ENCODE measurements at places on chromosomes 5 and 9. TPM values are rescaled to one million over a fixed set of nuclear protein-coding genes. Genes with fewer than 3 reads are reported as not detected.

DNA sequence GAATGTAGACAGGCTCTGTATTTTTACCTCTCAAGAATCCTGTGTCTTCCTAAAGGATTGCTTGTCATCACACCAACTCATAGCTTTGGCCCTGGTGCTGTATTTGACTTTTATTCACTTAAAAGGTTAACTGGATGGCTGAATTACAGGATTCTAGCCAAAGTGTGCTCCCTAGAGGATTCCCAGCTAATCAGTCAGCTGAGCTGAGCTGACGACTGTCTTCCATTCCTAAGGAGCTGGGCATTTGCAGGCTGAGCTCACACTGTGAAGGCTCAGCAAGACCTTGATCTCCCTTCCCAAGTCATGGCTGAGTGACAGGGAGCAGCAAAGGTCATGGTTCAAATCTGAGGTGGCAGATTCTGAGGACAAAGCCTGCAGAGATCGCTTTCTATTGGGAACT is 59.0 kb upstream of the PALM2AKAP2 start:
- no peak overlapping the region for H3K4me3 ChIP-seq
- H3K27me3 ChIP-seq = no peaks in the 10 kb centered on the region
- no peaks in the 10 kb centered on the region for H3K4me1 ChIP-seq
- H3K36me3 ChIP-seq = no peaks in the 10 kb centered on the region
- no peak for DNase-seq

DNA sequence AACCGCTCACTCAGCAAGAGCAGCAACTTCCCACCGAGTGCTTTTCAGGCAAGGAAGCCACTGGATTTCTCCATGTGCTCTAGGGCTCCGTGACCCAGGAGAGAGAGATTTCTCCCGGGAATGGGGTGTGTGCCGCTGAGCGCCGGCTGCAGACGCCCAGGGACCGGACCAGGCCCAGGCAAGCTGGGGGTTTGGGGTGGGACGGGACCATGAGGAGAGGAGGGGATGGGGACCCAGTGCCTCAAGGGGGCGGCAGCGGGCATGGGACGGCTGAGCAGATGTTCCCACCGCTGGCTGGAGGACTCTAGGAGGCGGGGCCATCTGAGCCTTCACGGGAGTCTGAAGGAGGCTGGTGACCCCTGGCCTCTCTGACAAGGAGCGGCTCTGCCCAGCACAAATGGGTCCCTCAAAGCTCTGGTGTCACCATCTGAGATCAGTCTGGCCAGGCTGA is 8.5 kb downstream of the LCN9 start:
- no peaks in the 10 kb centered on the region for H3K4me1 ChIP-seq
- peak; percentile 72 for DNase-seq
- no peak overlapping the region for H3K4me3 ChIP-seq
- no peak overlapping the region for H3K27ac ChIP-seq
- H3K27me3 ChIP-seq = no peaks in the 10 kb centered on the region

- peak; percentile 58 for DNase-seq
- H3K27ac ChIP-seq = no peak overlapping the region
- no peaks in the 10 kb centered on the region for H3K36me3 ChIP-seq
- H3K4me3 ChIP-seq = no peak overlapping the region
- no peaks in the 10 kb centered on the region for H3K4me1 ChIP-seq
Measured at GRCh38 chr9:21110708-21111576, 30.7 kb downstream of the IFNW1 start.

DNA sequence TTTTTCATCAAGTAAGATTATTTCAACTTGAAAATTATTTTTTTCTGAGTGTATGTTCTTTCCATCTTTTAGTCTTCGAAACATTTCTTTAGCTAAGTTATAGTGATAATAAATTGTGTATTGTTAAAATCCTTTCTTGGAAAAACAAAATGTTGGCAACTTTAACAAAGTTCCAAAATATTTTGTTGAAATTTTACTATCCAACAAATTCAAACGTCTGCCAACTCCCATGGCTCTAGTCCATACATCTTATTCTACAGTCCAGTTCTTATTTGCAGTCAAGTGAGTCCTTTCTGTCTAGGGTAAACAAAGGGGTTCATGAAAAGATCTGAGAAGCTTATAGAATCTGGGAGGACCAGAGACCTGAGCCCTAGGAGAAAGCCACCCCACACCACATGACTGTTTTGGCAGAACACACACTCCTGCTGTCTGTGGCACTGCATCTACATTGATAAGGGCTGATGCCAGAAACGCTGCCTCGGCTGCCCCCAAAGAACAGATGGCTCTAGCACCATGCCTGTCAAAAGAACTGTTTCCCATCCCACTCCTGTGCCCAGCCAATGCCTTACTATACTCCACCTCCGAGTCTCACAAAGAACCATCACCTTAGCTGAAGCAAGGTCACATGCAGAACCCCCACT is 47.5 kb downstream of the FEM1C start:
- no peak overlapping the region for H3K4me3 ChIP-seq
- H3K4me1 ChIP-seq = no peaks in the 10 kb centered on the region
- no peak for DNase-seq

IDNK gene
- polyA plus RNA-seq = 4.2 TPM
